ENCODE measurements at places on chromosomes 4 and X. TPM values are rescaled to one million over a fixed set of nuclear protein-coding genes. Genes with fewer than 3 reads are reported as not detected.
A peak's percentile ranks its signal among the peaks of the same experiment; 100 is the strongest.

GRCh38 chr4:157558016-157558415, 337.5 kb downstream of the GRIA2 start:
- no peaks in the 10 kb centered on the region for H3K36me3 ChIP-seq
- no peak overlapping the region for H3K4me3 ChIP-seq
- no peak overlapping the region for H3K27ac ChIP-seq
- H3K27me3 ChIP-seq: no peaks in the 10 kb centered on the region
- H3K4me1 ChIP-seq: no peaks in the 10 kb centered on the region
- DNase-seq: no peak

DNA sequence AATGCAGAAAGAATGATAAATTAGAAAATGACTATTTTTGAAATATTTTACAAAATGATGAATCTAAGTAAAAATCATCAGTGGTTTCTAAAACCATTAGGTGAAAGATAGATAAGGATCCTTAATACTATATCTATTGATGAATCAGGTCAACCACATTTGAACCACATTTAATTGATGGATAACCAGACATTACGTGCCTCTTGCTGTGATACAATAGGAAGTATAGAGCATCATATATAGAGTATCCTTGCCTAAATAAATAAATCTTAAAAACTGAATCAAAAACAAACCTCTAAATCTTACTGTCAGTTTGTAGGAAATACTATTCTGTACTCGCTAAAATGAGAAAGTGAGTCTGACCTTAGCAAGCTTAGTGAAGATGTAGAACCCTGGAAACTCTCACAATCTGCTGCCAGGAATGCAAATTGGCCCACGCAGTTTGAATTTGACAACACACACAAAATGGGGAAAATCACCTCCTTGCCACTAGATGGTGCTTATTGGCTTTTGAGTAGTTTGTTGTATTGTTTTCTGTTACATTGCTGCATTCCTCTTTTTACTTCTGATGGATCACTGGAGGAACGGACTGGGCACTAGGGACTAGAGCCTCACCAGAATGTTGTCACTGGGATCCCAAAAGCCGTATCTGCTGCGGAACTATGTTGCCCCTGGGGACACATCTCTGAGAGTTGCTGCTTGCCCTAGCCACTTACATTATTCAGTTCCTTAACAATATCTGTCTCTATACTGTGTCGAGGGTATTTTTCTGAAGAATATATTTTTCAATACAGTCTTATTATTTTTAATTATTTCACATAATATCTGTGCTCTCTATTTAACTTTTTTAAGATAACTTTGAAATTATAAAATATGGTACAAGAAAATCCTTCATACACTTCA, 25.4 kb upstream of the SLAIN2 start:
- H3K27me3 ChIP-seq: no peaks in the 10 kb centered on the region
- no peaks in the 10 kb centered on the region for H3K36me3 ChIP-seq
- H3K4me1 ChIP-seq: peaks cover 4% of the 10 kb centered on the region
- H3K27ac ChIP-seq: no peak overlapping the region
- H3K4me3 ChIP-seq: no peak overlapping the region

DNA sequence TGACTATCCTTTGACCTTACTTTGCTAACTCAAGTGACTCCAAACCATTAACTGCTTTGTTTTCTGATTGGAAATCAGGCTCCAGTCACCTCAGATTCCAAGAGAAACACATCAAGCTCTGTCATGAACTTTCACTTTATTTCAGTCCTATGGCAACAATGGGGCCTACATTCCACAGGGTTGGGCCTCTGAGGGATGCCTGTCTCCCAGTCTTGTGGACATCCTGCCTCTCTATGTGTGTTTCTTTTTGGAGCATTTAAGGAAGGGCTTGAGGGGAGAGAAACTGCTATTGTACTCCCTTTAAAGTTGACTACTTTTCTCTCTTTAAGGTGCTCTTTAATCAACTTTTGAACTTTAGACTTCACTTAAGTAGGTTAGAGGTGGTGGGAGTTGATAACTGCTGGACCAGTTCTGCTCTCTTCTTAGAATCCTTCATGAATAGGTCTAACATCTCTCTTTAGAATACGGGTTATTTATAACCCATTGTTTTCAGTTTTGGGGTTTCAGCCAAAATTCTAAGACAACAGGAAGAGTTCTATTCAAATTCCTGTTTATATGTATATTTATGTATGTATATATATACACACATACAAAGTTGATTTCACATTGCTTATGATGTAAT, 274.3 kb upstream of the NR3C2 start:
- H3K27ac ChIP-seq: no peak overlapping the region
- no peaks in the 10 kb centered on the region for H3K27me3 ChIP-seq
- DNase-seq: no peak
- H3K4me3 ChIP-seq: no peak overlapping the region

- H3K27ac ChIP-seq: no peak overlapping the region
- no peak overlapping the region for H3K4me3 ChIP-seq
- H3K36me3 ChIP-seq: no peaks in the 10 kb centered on the region
- no peak for DNase-seq
Observed at GRCh38 chr4:8765631-8766590, 105.7 kb downstream of the HMX1 start.

DNA sequence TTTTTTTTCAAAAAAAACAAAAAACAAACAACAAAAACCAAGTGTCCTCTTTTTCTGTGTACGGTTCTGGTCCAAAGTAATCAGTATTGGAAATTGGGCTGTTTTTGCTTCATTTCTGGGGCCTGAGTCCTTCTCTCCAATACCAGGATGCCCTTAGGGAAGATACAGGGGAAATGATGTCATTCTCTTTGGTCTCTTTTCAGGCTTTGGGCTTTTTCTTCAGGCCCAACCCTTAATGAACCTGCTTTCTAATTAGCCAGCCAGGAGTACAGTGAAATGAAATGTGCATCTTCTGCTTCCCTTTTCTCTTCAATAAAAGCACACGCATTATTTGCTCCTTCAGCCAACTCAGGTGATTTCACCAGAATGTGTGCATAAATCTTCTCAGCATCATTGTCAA, 52.6 kb upstream of the RBPJ start:
- no peak overlapping the region for H3K27ac ChIP-seq
- no peak overlapping the region for H3K4me3 ChIP-seq
- peaks cover 10% of the 10 kb centered on the region for H3K27me3 ChIP-seq
- H3K36me3 ChIP-seq: no peaks in the 10 kb centered on the region

- H3K27ac ChIP-seq: no peak within 1 kb of the TSS
- DNase-seq: peak; percentile 56
- H3K36me3 ChIP-seq: no peaks in the 10 kb centered on the region
- peaks cover 9% of the 10 kb centered on the region for H3K27me3 ChIP-seq
- peaks cover 8% of the 10 kb centered on the region for H3K4me1 ChIP-seq
Observed at GRCh38 chrX:101550362-101550750, at the start of gene ARMCX1. TSS of gene ARMCX1 (plus strand) at chrX:101550547. CDS start at chrX:101552931, 2,384 bp downstream.

- H3K4me1 ChIP-seq: peaks cover 48% of the 10 kb centered on the region
- H3K36me3 ChIP-seq: peaks cover 5% of the 10 kb centered on the region
- H3K27ac ChIP-seq: peak overlapping the region; percentile 87
- peak; percentile 46 for DNase-seq
- no peaks in the 10 kb centered on the region for H3K27me3 ChIP-seq
Observed at GRCh38 chr4:1290165-1290977, 680 bp downstream of the MAEA start.

DNA sequence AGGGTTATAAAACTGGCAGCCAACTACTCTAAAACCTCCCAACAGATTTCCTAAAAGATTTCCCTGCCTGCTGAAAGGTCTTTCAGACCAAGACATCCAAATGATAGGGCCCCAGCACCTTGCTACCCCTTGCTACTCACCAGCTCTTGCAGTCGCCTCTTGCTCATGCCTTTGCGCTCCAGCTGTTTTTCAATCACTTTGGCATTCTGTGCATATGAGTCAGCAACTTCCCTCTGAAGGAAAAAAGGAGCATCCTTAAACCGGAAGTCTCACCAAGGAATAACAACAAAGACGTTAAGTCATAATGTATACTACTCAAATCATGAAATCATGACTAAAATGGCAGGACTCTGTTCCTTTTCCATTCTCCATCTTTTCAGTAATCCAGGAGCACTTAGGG, 24.0 kb downstream of the STEEP1 start:
- H3K4me1 ChIP-seq: no peaks in the 10 kb centered on the region
- H3K4me3 ChIP-seq: no peak overlapping the region
- no peak for DNase-seq
- no peak overlapping the region for H3K27ac ChIP-seq

DNA sequence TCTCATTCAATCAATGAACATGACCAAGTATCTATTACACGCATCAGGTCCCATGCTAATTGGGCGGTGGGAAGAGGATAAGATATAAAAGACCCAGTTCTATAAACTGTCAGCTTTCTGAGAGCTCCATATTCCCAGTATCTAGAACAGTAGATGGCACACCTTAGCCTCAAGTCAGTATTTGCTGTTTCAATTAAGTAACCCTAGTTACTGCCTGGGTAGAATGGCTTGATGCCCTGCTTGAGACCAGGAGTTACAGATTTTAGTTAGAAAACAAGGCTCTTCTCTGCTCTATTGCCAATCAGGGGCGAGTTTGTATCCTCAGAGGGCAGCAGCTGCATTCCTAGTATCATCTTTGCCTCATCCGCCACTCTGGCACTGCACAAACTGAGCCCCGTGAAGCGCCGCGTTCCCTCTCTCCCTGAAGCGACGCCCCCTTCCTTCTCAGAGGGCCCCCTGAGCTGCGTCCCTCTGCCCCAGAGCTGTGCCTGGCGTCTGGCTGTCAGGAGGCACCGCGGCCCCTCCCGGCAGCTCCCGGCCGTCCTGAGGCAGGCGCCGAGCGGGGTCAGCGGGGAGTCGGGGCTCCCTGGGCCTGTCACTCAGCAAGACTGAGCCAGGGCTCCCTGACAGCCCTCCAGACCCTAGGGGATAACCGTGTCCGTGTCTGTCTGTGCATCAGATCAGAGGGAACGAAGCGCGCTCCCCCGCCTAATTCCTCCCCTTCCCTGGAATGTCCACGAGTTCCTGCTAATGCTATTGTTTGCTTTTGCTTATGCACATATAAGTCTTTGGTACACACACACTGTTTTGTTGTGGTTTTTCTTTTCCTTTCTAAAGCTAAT, 212.4 kb upstream of the TTC29 start:
- DNase-seq: no peak
- peaks cover 28% of the 10 kb centered on the region for H3K27me3 ChIP-seq
- no peak overlapping the region for H3K4me3 ChIP-seq
- no peak overlapping the region for H3K27ac ChIP-seq

DNA sequence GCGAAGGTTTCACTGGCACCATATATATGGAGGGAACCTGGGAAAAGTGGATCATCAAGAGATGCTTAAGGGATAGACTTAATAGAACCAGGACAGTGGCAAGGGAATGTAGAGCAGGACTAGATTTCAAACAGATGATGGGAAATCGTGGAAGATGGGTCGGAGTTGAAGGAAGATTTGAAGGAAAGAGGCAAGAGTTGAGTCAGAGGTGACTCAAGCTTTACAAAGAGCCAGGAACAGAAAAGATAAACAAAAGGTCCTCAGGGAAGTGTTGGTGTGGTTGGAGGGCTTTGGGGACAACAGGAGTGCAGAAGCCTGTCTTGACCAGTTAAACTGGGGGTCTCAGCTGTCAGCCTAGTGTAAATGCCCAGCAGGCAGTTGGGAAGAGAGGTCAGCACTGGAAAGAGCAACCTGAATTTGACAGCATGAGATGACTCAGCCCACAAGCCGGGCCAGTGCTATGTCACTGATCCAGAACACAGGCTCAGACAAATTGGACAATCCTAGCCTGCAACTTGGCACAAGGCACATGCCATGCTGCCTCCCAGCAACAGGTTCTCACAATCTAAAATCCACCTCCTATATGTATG, 230.5 kb downstream of the IDS start:
- no peak overlapping the region for H3K4me3 ChIP-seq
- DNase-seq: no peak

- DNase-seq: no peak
- H3K27me3 ChIP-seq: peaks cover 11% of the 10 kb centered on the region
- H3K4me1 ChIP-seq: no peaks in the 10 kb centered on the region
- no peaks in the 10 kb centered on the region for H3K36me3 ChIP-seq
- no peak overlapping the region for H3K4me3 ChIP-seq
Observed at GRCh38 chr4:153987291-153987690, 198.4 kb upstream of the SFRP2 start.

DNA sequence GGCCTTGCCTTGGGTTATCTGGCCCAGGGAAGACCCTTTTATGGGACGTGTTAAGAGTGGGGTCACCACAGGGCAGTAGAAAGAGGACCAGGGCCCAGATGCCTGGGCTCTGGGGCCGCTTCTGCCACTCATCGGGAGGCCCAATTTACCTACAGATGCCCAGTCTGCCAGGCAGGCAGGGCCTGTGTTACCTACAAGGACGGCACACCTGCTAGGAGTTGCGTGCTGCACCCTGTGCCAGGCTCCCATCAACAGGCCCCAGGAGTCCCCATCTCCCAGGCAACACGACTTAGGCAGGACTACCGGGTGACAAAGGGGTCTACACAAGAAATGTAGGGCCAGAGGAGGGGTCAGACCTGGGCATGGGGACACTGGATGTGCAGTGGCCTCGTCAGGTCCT, 34.6 kb downstream of the WDR1 start:
- H3K36me3 ChIP-seq: peaks cover 55% of the 10 kb centered on the region
- peak overlapping the region; percentile 59 for H3K27ac ChIP-seq
- no peak overlapping the region for H3K4me3 ChIP-seq
- no peak for DNase-seq
- H3K4me1 ChIP-seq: no peaks in the 10 kb centered on the region
- H3K27me3 ChIP-seq: no peaks in the 10 kb centered on the region

- H3K36me3 ChIP-seq: no peaks in the 10 kb centered on the region
- no peak for DNase-seq
- no peak overlapping the region for H3K27ac ChIP-seq
- H3K4me3 ChIP-seq: no peak overlapping the region
- H3K4me1 ChIP-seq: no peaks in the 10 kb centered on the region
Observed at GRCh38 chr4:119946359-119946758, 120.3 kb downstream of the MAD2L1 start.

- H3K4me3 ChIP-seq: no peak overlapping the region
- no peak for DNase-seq
- H3K4me1 ChIP-seq: no peaks in the 10 kb centered on the region
- no peak overlapping the region for H3K27ac ChIP-seq
- H3K27me3 ChIP-seq: no peaks in the 10 kb centered on the region
Observed at GRCh38 chr4:186712690-186713089, 11.0 kb downstream of the FAT1 start.

- H3K36me3 ChIP-seq: no peaks in the 10 kb centered on the region
- no peak for DNase-seq
- H3K4me1 ChIP-seq: no peaks in the 10 kb centered on the region
- H3K4me3 ChIP-seq: no peak overlapping the region
- H3K27ac ChIP-seq: no peak overlapping the region
Observed at GRCh38 chr4:7191546-7192251, 639 bp upstream of the SORCS2 start.

GRCh38 chr4:114310296-114310925, 288.2 kb upstream of the UGT8 start:
- no peaks in the 10 kb centered on the region for H3K4me1 ChIP-seq
- DNase-seq: no peak
- no peaks in the 10 kb centered on the region for H3K36me3 ChIP-seq

The SPANXA1 gene
- not detected for total RNA-seq

The SLC49A3 gene
- 0.39 TPM for total RNA-seq

The PROM1 gene
- total RNA-seq: 0.35 TPM

The CYSLTR1 gene
- 3.1 TPM for total RNA-seq

The NAP1L3 gene
- total RNA-seq: 2.2 TPM

All from activated CD4-positive, alpha-beta T cell treated with anti-CD3 and anti-CD28 coated beads for 36 hours (primary cell).